Fibroblast of lung (primary cell): ENCODE measurements at places on chromosomes 7 and 10. TPM values are rescaled to one million over a fixed set of nuclear protein-coding genes. Genes with fewer than 3 reads are reported as not detected.

DNA sequence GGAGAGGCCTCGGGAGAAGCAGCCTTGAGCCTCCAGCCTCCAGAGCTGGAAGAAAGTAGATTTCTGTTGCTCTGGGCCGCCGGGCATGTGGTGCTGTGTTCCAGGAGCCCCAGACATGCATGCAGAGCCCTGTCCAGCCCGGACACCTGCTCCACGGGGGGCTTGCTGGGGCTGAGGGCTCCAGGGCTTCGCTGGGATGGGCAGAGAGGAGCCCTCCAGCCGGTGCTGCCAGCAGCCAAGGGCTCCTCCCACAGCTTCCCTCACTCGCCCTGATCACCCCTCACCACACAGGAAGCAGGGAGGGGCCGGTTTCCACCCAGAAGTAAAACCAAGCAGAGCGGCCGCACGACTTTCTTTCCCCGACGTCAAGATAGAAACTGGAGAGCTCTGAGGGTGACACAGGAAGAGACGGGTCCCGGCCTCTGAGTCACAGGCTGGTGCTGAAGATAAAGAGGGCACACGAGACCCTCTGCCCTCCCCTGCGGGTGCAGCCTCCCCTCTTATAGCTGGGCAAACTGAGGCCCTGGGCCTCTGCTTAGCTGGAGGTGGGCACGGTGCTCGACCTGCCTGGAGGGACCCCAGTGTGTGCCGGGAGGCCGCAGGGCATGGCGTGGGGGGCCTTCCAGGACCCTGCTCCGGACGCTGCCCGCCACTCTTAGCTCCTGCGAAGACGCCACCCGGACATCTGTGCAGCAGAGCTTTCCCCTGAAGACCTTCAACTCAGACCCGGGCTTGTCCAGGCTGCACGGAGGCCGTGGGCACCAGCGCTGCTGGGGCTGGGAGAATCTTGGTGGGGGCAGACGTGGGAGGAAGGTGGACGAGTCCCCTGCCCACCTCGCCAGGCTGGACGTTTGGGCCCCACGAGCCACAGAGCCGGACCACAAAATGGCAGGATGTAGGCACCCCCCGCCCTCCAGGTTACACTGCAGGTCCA is 31.1 kb downstream of the ADAP1 start:
- DNase-seq = peak; percentile 44
- no peaks in the 10 kb centered on the region for H3K36me3 ChIP-seq
- no peak overlapping the region for H3K4me3 ChIP-seq
- no peaks in the 10 kb centered on the region for H3K27me3 ChIP-seq
- H3K27ac ChIP-seq = no peak overlapping the region

DNA sequence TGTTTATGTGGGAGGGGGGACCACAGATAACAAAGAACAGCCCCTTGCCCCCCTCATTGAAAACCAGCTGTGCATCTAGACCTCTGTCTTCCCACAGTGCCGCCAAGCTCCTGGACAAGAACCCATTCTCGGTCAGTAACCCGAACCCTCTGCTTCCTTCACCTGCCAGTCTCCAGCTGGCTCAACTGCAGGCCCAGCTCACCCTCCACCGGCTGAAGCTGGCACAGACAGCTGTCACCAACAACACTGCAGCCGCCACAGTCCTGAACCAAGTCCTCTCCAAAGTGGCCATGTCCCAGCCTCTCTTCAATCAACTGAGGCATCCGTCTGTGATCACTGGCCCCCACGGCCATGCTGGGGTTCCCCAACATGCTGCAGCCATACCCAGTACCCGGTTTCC is 91.0 kb upstream of the PDCD4 start:
- no peak overlapping the region for H3K27ac ChIP-seq
- H3K4me3 ChIP-seq = no peak overlapping the region
- H3K27me3 ChIP-seq = peaks cover 3% of the 10 kb centered on the region

DNA sequence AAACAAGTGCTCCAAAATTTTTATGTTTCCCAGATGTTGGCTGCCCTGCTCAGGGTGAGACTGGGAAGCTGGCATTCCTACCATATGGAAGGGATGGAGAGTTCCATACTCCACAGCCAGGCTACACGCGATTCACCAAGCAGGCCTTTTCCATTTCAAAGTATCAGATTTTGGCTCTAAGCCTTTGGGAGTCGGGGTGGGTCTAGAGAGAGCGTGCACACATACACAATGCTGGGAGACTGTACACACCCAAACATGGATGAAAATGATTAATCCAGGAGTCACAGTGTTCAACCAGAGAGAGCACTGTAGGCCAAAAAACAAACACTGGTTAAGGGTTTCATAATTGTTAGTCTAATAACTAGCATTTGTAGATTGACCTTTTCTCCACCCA is 295.0 kb downstream of the BICC1 start:
- no peaks in the 10 kb centered on the region for H3K36me3 ChIP-seq
- no peaks in the 10 kb centered on the region for H3K27me3 ChIP-seq
- no peaks in the 10 kb centered on the region for H3K4me1 ChIP-seq
- H3K4me3 ChIP-seq = no peak overlapping the region
- no peak overlapping the region for H3K27ac ChIP-seq
- peak; percentile 86 for DNase-seq

- no peak overlapping the region for H3K27ac ChIP-seq
- no peak overlapping the region for H3K4me3 ChIP-seq
- H3K4me1 ChIP-seq = no peaks in the 10 kb centered on the region
- H3K27me3 ChIP-seq = no peaks in the 10 kb centered on the region
- DNase-seq = no peak
These were observed 24.5 kb upstream of the TTYH3 start for GRCh38 chr7:2607122-2607922.

GRCh38 chr10:62653254-62653653 is 151.3 kb upstream of the ADO start:
- no peak overlapping the region for H3K27ac ChIP-seq
- H3K4me1 ChIP-seq = no peaks in the 10 kb centered on the region
- no peaks in the 10 kb centered on the region for H3K36me3 ChIP-seq
- DNase-seq = no peak

DNA sequence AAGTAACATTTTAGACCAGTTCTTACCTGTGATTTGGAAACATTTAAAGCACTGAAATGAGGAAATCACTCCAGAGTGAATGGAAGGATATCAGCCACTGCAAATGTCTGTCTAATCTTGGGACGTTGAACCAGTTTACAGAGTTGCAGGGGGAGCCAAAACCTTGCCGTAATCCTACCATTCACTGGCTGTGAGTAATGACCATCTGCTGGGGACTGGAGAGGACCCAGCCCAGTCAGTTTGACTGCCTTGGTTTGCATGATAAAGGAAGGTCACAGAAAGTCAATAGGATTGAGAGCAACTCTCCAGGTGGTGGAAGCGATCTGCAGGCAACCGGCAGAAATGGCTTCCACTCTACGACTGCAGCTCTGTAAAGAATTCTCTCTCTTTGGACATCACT is 167.2 kb downstream of the AKR1D1 start:
- no peaks in the 10 kb centered on the region for H3K36me3 ChIP-seq
- no peak overlapping the region for H3K27ac ChIP-seq
- H3K4me1 ChIP-seq = no peaks in the 10 kb centered on the region
- H3K27me3 ChIP-seq = no peaks in the 10 kb centered on the region

Gene FRMPD2
- not detected in 2 replicates for total RNA-seq

Gene SORBS1
- 0.26 and 0.50 TPM in 2 replicates for total RNA-seq

DNA sequence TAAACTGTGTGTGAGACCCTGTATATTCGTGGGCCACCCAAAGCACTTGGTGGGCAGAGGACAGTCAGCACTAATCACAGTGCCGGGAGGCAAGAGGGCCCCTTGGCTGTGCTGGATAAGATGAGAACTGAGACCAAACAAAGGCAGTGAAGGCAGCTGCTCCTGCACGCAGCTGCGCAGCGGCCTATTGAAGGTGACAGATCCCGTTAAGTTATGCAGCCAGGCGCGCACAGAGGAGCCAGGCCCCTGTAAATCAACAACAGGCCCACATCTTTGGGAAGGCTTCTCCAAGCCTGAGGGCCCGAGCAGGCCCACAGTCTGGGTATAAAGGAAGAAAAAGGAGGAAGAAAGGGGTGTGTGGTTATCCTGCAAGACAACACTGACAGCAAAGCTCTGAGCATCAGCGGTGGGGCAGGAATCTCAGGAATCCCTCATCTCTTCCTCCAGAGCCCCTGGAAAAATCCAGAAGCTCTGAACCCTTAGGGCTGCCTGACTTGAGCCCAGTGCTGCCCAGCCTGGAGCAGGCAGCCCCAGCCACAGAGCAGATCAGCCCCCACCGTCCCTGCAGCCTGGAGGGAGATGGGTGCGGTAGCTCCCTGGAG is 154.2 kb downstream of the ARHGAP12 start:
- H3K4me3 ChIP-seq = no peak overlapping the region

DNA sequence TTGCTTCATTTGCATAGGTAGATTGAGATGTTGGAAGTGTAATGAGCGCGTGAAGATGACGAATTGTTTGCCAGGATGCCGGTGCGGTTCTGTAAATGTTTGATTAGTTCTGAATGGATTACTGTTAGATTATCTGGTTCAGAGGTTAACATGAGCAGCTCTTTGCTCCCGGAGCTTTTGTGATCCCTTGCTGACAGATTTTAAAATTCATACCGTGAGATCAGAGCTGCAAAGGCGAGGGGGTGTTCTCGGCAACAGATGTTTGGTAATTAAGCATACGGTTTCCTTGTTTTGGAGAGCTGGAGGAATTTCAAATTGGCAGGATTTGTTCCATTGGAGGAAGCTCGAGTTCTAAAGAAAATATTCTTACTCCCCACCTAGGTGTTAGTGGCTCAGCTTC is 237.8 kb upstream of the GPR26 start:
- no peaks in the 10 kb centered on the region for H3K36me3 ChIP-seq
- H3K27ac ChIP-seq = no peak overlapping the region
- H3K4me3 ChIP-seq = no peak overlapping the region
- no peak for DNase-seq
- no peaks in the 10 kb centered on the region for H3K27me3 ChIP-seq

Gene SLC16A12
- total RNA-seq = under 0.01 TPM in 2 replicates

Gene ZNF22
- total RNA-seq = 14.6 and 23.0 TPM in 2 replicates

Gene UTF1
- not detected in 2 replicates for total RNA-seq

- no peaks in the 10 kb centered on the region for H3K27me3 ChIP-seq
- DNase-seq = no peak
These were observed 20.0 kb downstream of the LRRC4 start for GRCh38 chr7:128011131-128011661.
